M059J (cell line): ENCODE measurements at places on chromosomes 4 and X. TPM values are rescaled to one million over a fixed set of nuclear protein-coding genes. Genes with fewer than 3 reads are reported as not detected.

Gene OPN1MW
- total RNA-seq = not detected in 2 replicates

DNA sequence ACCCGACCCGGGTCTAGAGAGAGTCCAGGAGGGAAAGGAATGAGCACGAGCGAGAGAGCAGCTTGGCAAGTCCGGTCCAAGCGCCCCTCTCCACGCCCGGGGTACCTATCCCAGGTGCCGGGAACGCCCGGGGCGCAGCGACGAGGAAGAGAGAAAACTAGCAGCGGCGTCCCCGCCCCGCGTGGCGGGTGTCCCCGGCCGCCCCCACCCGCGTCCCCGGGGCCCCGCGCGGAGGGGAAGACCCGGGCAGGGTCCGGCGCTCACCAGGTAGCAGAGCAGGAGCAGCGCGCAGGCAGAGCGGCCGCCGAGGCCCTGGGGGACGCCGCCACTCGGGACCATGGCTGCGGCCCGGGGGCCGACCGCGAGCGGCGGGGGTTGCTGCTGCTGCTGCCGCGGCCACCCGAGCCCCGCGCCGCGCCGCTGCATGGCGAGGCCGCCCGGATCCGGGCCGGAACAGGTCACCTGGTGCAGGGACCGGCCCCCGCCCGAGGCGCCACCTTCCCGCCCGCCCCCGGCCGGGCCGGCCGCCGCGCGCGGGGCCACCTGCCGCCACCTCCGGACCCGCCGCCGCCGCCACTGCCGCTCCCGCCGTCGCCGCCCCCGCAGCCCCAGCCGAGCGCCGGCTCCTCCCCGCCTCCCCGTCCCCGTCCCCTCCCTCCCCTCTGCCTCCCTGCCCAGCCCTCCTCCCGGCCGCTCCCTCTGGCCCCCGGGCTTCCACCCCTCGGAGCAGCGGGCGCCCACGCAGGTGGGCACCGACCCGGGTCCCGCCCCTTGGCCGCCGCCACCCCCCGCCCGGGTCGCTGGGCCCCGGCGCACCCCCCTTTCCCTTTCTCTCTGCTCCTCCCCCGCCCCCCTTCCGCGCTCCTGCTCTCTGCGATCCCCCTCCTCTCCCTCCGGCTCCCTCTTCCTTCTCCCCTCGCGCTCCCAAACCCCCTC is at the start of gene SEL1L3:
Gene SEL1L3 (minus strand): TSS at position 578 of the 936 bp plus-strand sequence. CDS start 152 bp downstream, at position 426.
- no peak for DNase-seq

Gene NHS
- 5.1 and 7.5 TPM in 2 replicates for total RNA-seq

Gene KIT
- total RNA-seq = 0.02 TPM in 1 of 2 replicates, not detected in the other

DNA sequence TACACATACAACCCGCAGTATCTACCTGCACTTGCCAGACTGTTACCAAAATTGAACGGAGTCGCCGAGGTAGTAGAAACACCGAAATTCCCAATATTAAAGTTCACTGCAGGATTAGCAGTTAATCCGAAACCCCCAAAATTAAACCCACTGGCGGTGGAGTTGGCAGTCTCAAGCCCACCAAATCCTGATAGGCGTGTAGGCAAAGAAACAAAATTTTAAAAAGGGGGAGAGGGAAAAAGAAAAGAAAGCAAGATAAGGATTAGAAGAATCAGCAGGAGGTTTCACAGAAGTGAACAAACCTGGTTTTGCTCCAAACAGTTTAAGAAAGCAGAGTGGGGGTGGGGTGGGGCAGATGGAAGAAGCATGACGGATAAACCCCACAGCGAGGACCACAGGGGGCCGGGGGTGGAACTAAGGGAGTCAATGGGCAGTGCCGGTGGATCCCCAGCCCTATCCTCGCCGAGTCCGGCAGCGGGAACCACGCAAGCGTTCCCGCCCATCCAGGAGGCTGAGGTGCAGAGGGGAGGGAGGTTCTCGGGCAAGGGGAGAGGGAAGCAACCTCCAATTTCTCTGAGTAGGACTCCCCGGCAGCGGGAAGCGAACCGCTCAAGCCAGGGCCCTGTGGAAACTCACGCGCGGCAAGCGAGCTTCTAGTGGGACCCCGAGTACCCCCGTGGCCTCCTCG is 599 bp downstream of the NUP54 start:
- peak; percentile 82 for DNase-seq

GRCh38 chr4:27022963-27023362 is 162.3 kb downstream of the STIM2 start:
- DNase-seq = no peak

Gene SHOX
- not detected in 2 replicates for total RNA-seq

DNA sequence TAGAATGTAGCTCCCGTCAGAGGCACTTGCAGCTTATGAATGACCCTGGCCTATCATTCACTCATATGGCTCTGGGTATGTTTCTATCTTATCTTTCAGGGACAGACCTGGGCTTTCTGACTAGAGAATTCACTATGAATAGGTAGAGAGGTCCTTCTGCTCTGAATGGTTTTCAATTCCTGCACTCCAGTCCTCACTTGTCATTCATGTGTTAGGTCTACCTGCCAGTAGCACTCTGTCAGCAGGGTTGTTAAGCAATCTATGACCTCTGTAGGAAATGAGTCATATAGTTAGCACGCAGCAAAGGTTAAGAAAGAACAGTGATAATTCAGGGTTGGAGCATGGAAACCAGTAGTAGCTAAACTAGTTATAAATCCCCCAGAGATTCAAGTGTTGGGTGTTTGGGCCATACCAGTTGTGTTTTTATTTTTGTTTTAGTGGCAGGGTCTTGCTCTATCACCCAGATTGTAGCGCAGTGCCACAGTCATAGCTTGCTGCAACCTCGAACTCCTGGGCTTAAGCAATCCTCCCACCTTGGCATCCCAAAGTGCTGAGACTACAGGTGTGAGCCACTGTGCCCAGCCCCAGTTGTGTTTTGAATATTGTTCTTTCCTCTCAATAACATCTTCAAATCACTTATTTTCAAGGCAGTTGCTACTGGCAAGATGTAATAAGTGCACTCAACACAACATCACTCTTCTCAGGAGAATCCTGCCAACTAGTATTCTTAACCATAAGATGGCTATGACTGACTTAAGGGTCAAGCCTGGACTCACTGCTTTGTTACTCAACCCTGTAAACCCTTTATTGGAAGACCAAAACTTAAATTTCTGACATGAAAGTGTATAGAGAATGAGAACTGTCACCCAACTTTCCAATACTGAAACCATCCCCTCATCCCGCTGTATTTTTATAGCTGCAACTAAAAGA is 25.1 kb downstream of the ARL13A start:
- peak; percentile 89 for DNase-seq

DNA sequence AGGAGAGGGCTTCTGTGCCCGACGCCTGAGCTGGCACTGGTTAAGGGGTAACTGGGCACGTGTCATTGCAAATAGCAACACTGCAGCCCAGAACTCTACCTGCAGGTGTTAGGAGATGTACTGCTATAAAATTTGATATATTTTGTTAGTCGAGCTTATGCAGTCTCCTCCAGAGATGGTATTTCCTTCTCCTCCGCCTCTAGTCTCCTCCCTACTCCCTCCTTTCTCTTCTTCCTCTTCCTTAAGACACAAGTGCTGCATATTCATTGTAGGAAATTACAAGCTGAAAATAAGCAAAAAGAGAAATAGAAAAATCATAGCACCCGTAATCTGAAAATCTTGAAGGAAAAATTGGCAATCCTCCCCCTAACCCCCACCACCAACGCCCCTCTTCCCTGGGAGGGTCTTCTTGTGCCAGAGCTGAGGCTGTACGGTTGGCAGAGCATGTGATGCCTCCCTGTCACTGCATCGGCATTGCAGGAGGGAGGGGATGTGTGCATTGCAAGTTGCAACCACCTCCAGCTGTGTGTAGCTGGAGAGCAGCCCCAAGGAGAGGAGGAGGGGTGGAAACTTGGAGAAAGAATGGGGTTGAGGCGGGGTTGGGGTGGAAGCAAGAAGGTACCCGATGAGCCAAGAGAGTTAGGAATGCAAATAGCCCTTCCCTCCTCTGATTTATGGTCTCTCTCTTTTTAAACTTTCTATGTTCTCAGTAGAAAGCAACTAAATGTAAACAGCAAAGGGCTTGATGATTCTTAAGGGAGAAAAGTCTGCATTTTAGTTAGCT is 48.3 kb upstream of the MND1 start:
- no peak for DNase-seq

DNA sequence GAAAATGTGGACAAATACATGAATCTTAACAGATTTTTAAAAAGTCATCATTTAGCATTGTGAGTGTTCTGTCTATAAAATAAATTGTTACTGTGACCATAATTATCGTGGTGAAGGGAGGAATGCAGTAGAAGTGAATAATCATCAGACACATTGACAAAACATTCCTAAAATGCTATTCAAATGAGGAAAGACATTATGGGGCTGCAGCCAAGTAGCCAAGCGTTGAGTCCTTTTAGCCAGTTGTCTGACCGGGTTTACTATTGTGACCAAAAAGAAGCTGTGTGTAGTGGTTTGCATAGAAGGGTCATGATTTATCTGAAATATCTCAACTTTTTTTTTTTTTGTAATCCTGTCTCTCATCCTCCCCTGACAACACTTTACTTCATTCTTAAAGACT is 19.5 kb downstream of the WWC2 start:
- peak; percentile 96 for DNase-seq
